Prostate gland (tissue), 2 donors: ENCODE measurements at places on chromosomes 7 and 10. TPM values are rescaled to one million over a fixed set of nuclear protein-coding genes. Genes with fewer than 3 reads are reported as not detected.

SUN3 gene
- not detected for total RNA-seq

DNA sequence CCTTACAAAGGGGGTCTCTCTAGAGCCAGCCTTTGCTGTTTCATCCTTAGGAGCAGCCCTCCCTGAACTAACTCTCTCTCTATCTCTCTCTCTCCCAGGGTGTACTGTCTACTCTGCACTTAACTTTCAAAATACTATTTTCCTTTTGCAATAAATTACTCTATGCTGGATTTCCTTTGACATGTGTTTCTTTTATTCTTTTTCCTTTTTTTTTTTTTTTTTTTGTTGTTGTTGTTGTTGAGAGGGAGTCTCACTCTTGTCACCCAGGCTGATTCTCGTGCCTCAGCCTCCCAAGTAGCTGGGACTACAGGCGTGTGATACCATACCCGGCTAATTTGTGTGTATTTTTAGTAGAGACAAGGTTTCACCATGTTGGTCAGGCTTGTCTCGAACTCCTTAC lies 1.5 kb upstream of the ZNF3 start:
- peaks cover 10% of the 10 kb centered on the region for H3K4me1 ChIP-seq
- H3K27ac ChIP-seq: peak overlapping the region; percentile 82
- no peaks in the 10 kb centered on the region for H3K27me3 ChIP-seq
- no peak for DNase-seq

DNA sequence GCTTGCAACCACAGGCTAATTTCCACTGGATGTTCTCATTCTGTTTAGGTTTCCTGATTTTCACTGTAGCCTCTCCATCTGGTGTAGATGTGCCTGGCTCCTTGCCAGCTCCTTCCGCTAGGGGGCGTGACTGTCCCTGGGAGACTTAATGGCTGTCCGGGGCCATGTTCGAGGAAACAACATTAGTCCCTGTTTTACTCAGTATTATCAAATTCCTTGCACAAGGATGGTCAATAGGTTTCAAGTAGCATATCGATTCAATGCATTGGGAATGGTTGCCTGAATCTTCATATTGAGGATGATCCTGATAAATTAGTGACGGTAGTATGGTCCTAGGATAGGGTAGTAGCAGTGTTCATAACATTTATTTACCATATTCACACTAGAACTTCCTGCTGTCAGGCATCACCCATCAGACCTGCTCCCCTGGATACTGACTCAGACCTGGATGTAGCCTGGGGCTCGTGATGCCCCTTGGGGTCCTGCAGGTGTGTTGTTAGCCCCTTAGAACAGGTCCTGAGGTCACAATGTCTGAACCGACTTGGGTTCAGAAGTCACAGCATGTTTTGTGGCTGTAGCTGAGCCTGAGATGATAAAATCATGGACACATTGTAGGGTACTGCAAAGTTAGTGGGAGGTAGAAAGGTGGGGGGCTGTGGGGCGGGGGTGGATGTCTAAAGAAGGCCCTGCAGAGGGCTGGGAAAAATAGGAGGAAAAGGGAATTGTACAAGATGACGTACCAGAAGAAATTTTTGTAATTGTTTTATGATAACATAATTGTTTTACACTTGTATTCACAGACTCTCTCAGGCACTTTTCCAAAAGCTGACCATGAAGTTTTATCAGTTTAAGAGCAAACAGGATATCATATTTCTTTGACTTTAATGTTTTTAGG lies 8.9 kb upstream of the EXOC6 start:
- H3K36me3 ChIP-seq: no peaks in the 10 kb centered on the region
- H3K27me3 ChIP-seq: no peaks in the 10 kb centered on the region
- no peaks in the 10 kb centered on the region for H3K4me1 ChIP-seq
- DNase-seq: no peak

DNA sequence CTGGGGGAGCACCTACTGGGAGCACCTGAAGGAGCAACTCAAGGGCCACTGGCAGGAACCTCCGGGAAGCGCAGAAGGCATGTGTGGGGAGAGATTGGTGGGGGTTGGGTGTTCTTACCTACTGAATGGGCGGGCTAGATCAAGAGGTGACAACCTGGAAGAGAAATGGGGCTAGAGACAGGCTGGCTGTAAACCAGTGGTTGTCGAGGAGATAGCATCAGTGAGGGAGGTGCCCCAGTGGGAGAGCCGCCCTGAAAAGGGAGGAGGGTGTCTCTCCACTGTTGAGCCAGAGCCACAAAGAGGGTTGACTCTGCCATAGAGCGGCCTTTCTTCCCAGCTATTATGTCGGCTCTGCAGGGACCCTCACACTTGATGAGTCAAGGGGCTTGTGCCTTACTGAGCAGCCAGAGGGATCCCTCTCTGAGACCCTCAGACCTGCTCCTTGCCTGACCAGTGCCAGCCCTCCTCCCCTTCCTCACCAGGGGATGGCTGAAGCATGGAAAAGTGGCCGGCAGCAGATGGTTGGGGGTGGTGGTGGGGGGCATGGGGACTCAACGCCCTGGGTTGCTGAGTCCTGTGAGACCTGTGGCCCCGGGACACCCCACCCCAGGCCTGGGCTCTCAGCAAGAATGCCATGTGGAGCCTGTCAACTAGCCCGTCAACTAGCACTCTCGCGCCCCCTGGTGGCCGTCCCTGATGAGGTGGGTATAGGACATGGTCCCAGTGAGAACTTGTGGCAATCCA lies 36.4 kb upstream of the PURB start:
- no peaks in the 10 kb centered on the region for H3K36me3 ChIP-seq
- DNase-seq: peak; percentile 64
- H3K4me1 ChIP-seq: no peaks in the 10 kb centered on the region
- H3K4me3 ChIP-seq: no peak overlapping the region
- H3K27me3 ChIP-seq: no peaks in the 10 kb centered on the region
- no peak overlapping the region for H3K27ac ChIP-seq

DNA sequence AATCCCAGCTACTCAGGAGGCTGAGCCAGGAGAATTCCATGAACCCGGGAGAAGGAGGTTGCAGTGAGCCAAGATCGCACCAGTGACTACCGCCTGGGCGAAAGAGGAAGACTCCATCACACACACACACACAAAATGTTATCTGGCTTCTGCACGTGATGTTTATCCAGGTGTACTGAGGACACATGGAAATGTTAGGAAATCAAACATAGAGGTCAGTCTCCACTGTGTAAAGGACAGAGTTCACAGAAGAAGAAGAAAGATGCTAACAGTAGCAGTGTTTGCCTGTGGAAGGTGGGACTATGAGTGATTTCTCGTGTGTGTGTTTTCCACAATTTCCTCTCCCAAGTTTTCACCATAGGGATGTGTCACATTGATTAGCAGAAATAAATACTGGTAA lies 256.9 kb downstream of the ELMO1 start:
- no peak overlapping the region for H3K4me3 ChIP-seq
- no peak for DNase-seq
- H3K27ac ChIP-seq: no peak overlapping the region
- no peaks in the 10 kb centered on the region for H3K27me3 ChIP-seq

RTKN2 gene
- 2.1 TPM for total RNA-seq

- H3K4me1 ChIP-seq: no peaks in the 10 kb centered on the region
- H3K27me3 ChIP-seq: no peaks in the 10 kb centered on the region
- DNase-seq: no peak
- H3K27ac ChIP-seq: no peak overlapping the region
- no peaks in the 10 kb centered on the region for H3K36me3 ChIP-seq
Observed at GRCh38 chr10:35300063-35300699, 36.1 kb upstream of the CCNY start.

DNA sequence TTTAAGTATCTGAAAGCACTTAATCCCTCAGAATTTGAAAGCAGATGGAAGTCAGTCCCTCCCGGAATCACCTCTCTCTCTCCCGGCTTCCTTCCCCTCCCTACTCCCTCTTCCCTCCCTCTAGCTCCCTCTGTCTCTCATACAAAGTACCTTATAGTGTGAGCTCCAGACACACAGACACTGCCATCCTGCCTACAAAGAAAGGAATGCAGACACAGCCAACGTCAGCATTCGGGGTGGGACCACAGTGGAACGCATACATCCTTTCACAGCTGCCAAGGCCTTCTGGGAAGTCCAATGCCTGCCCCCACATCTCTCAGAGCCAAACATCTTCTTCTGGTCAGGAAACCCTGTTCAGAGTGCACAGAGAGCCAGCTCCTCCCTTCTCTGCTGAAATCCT lies 9.3 kb downstream of the NOD1 start:
- no peaks in the 10 kb centered on the region for H3K36me3 ChIP-seq
- H3K4me1 ChIP-seq: peaks cover 5% of the 10 kb centered on the region
- H3K4me3 ChIP-seq: no peak overlapping the region
- H3K27ac ChIP-seq: peak overlapping the region; percentile 59
- no peak for DNase-seq
- H3K27me3 ChIP-seq: no peaks in the 10 kb centered on the region

- H3K4me3 ChIP-seq: no peak overlapping the region
- no peaks in the 10 kb centered on the region for H3K36me3 ChIP-seq
- no peak for DNase-seq
- H3K4me1 ChIP-seq: no peaks in the 10 kb centered on the region
- H3K27me3 ChIP-seq: no peaks in the 10 kb centered on the region
Observed at GRCh38 chr7:129840757-129841156, 112.0 kb downstream of the UBE2H start.

- no peak overlapping the region for H3K4me3 ChIP-seq
- DNase-seq: no peak
- no peaks in the 10 kb centered on the region for H3K36me3 ChIP-seq
- H3K4me1 ChIP-seq: no peaks in the 10 kb centered on the region
Observed at GRCh38 chr7:141844256-141844655, 3.0 kb upstream of the PRSS37 start.

- no peaks in the 10 kb centered on the region for H3K36me3 ChIP-seq
- H3K27ac ChIP-seq: no peak overlapping the region
- no peak for DNase-seq
- H3K4me1 ChIP-seq: no peaks in the 10 kb centered on the region
- no peaks in the 10 kb centered on the region for H3K27me3 ChIP-seq
Observed at GRCh38 chr7:94532676-94533075, 23.1 kb downstream of the CASD1 start.

DNA sequence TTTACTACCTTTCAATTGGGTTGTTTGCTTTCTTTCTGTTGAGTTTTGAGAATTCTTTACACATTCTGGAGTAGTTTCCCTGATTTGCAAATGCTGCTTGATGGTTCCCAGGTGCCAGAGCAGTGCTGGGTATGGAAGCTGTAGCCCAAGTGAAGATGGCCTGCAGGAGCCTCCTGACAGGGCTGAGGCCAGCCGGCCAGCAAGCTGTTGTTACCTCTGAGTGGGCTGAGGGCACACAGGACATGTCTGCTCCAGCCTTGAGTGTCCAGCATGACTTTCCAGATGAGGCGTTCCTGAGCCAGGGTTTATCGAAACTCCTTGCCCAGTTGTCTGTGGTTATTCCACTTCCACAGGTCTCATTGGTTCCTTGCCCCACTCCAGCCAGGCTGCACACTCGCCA lies 164.6 kb upstream of the TNS3 start:
- H3K36me3 ChIP-seq: no peaks in the 10 kb centered on the region
- H3K4me1 ChIP-seq: peaks cover 3% of the 10 kb centered on the region
- H3K4me3 ChIP-seq: no peak overlapping the region
- no peak for DNase-seq

HOXA2 gene
- 1.4 TPM for total RNA-seq

GRCh38 chr10:120765226-120765803 lies 85.8 kb upstream of the WDR11 start:
- H3K4me1 ChIP-seq: no peaks in the 10 kb centered on the region
- H3K27me3 ChIP-seq: no peaks in the 10 kb centered on the region
- DNase-seq: no peak
- no peaks in the 10 kb centered on the region for H3K36me3 ChIP-seq
- H3K27ac ChIP-seq: no peak overlapping the region

GRCh38 chr10:14617852-14618251 lies 156.8 kb downstream of the FAM107B start:
- H3K4me3 ChIP-seq: no peak overlapping the region
- no peaks in the 10 kb centered on the region for H3K36me3 ChIP-seq
- DNase-seq: no peak
- H3K27ac ChIP-seq: no peak overlapping the region
- H3K27me3 ChIP-seq: no peaks in the 10 kb centered on the region

GRCh38 chr7:139813151-139813550 lies 15.9 kb upstream of the TBXAS1 start:
- H3K4me3 ChIP-seq: no peak overlapping the region
- H3K27ac ChIP-seq: no peak overlapping the region
- H3K4me1 ChIP-seq: no peaks in the 10 kb centered on the region
- no peaks in the 10 kb centered on the region for H3K36me3 ChIP-seq

GRCh38 chr7:46424934-46425333 lies 503.9 kb upstream of the IGFBP3 start:
- H3K27me3 ChIP-seq: no peaks in the 10 kb centered on the region
- H3K36me3 ChIP-seq: no peaks in the 10 kb centered on the region
- no peak overlapping the region for H3K4me3 ChIP-seq
- H3K27ac ChIP-seq: no peak overlapping the region
- no peak for DNase-seq

GRB10 gene
- total RNA-seq: 63.1 TPM

- H3K36me3 ChIP-seq: no peaks in the 10 kb centered on the region
- no peaks in the 10 kb centered on the region for H3K27me3 ChIP-seq
- no peaks in the 10 kb centered on the region for H3K4me1 ChIP-seq
Observed at GRCh38 chr10:80288849-80289248, 609 bp downstream of the MAT1A start.

DNA sequence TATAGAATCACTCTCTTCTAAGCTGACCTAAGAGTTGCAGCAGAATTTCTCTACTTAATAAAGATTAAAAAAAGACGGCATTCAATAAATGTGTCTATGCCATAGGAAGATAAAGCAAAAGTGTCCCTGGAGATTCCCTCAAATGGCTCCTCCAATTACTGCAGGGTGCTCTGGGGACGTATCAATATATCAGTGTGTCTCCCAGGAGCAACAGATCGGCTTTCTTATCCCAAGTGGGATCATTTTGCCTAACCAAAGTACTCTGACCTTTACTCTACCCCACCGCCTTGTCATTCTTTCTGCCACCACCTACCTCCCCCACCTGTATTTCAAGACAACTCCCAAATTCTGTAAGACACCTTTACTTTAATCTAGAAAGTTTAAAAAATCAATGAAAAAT lies 202.0 kb upstream of the SEMA3C start:
- H3K4me3 ChIP-seq: no peak overlapping the region
- no peaks in the 10 kb centered on the region for H3K4me1 ChIP-seq
- H3K36me3 ChIP-seq: no peaks in the 10 kb centered on the region
- no peaks in the 10 kb centered on the region for H3K27me3 ChIP-seq
- no peak for DNase-seq

GRCh38 chr10:23768281-23768680 lies 329.4 kb downstream of the OTUD1 start:
- no peak overlapping the region for H3K27ac ChIP-seq
- no peaks in the 10 kb centered on the region for H3K4me1 ChIP-seq
- no peak overlapping the region for H3K4me3 ChIP-seq
- no peaks in the 10 kb centered on the region for H3K27me3 ChIP-seq
- H3K36me3 ChIP-seq: no peaks in the 10 kb centered on the region
- DNase-seq: no peak
